ENCODE measurements at places on chromosomes 6 and 20. TPM values are rescaled to one million over a fixed set of nuclear protein-coding genes. Genes with fewer than 3 reads are reported as not detected.

DNA sequence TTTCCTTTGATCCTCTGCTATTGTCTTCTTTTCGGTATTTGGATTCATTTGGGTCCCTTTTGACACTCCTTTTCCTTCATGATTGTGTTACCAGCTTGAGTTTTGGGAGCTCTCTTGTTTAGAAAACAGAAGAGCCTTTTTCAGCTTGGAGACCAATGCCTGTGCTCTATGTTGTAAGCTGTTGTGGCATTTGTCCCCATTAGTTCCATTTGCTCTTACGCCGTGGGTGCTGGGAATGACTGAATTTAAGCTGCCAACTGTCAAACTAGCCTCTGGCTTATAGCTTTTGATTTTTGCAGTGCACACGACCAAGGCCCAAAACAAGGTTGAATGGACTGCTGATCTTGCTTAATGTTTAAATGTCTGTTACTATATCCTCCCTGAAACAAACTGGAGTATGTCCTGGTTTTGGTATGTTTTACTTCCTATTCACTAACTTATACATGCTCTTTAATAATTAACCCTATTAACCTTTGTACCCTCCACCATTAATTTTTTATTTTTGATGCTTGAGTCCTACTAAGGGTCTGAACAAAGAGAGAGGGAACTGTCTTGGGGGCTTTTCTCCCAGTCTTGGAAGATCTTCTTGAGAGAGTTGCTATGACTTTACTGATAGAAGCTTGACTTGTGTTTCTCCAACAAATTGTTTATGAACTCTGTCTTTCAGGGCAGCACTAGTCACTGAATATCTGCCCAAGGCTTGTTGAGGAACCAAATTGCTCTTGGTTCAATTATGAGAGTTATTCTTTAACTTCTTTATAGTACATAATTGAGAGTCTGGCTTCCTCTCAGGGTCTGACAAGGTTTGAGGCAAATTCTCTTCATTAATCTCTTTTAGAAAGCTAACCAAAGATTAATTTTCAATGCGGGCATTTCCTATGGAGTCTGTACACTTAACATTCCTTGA lies 100.3 kb upstream of the SIRPG start:
- no peaks in the 10 kb centered on the region for H3K36me3 ChIP-seq
- H3K27ac ChIP-seq = no peak overlapping the region
- DNase-seq = no peak
- H3K4me1 ChIP-seq = no peaks in the 10 kb centered on the region
- peaks cover 31% of the 10 kb centered on the region for H3K27me3 ChIP-seq
- H3K4me3 ChIP-seq = no peak overlapping the region

CGA gene
- not detected for total RNA-seq

GRCh38 chr6:158669145-158670035 lies 19.5 kb downstream of the SYTL3 start:
- no peak for DNase-seq
- H3K4me3 ChIP-seq = no peak overlapping the region
- H3K27ac ChIP-seq = peak overlapping the region; percentile 27
- peaks cover 21% of the 10 kb centered on the region for H3K4me1 ChIP-seq

GPLD1 gene
- 0.44 TPM for total RNA-seq

RIPOR3 gene
- total RNA-seq = not detected

ULBP1 gene
- 0.49 TPM for total RNA-seq

PRR18 gene
- not detected for total RNA-seq

DNA sequence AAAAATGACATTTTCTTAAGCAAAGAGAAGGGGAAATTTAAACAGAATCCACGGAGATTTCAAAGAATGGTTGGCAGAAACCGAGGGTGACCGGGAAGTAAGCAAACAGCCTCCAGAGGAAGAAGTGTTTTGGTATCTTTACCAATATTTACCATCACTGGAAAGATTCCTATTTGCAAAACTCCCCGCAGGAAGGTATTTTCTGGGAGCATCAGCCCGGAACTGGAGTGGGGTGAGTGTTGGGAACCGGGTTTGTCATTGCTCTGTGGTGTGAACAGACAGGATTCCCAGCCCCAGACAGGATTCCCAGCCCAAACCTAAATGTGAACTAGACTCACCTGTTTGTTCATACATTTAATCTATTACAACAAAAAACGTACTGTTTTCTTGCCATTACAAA lies 19.2 kb upstream of the DACT2 start:
- H3K4me1 ChIP-seq = no peaks in the 10 kb centered on the region
- no peaks in the 10 kb centered on the region for H3K27me3 ChIP-seq

DNA sequence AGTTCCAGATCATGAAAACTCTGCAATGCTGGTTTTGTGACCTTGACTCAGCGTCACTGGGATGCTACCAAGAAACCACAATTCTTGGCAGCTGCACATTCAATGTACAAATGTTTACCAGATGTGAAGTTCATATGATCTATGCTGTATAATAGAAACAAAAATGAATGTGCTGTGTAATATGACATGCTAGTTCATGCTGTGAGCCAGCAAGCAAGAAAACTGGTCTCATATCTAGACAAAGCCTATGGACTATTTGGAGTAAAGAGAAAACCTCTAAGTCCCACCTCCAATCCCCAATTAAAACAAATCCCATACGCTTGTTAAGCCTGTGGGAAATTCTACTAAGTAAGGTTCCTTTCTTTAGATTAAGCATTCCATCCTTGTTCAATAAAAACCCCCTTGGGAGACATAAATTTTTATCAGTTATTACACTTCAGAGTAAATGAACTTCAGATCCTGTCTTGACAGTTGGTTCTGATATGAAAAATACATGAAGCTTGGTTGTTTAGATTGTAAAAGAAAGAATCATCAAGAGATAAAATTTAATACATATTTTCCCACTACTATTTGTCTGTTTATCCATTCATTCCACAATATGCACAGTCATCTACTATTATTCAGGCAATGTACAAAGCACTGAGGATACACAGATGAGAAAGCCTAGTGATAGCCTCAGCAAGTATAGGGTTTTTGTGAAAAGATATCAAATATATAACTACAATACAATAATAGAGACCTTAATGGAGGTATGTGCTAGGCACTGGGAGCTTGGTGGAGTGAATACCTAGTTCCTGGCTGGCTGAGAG lies 20.1 kb downstream of the COL21A1 start:
- DNase-seq = no peak
- no peaks in the 10 kb centered on the region for H3K27me3 ChIP-seq
- no peaks in the 10 kb centered on the region for H3K36me3 ChIP-seq
- H3K27ac ChIP-seq = no peak overlapping the region

- peaks cover 36% of the 10 kb centered on the region for H3K36me3 ChIP-seq
- DNase-seq = no peak
- H3K27me3 ChIP-seq = no peaks in the 10 kb centered on the region
- H3K27ac ChIP-seq = no peak overlapping the region
These were observed 232.8 kb downstream of the RNGTT start for GRCh38 chr6:88730611-88731011.

GRCh38 chr20:4383961-4384360 lies 337.7 kb upstream of the PRND start:
- H3K4me1 ChIP-seq = no peaks in the 10 kb centered on the region
- H3K4me3 ChIP-seq = no peak overlapping the region
- no peaks in the 10 kb centered on the region for H3K36me3 ChIP-seq

GRCh38 chr20:18904624-18905023 lies 91.0 kb downstream of the SCP2D1 start:
- H3K4me3 ChIP-seq = no peak overlapping the region
- no peaks in the 10 kb centered on the region for H3K36me3 ChIP-seq

DNA sequence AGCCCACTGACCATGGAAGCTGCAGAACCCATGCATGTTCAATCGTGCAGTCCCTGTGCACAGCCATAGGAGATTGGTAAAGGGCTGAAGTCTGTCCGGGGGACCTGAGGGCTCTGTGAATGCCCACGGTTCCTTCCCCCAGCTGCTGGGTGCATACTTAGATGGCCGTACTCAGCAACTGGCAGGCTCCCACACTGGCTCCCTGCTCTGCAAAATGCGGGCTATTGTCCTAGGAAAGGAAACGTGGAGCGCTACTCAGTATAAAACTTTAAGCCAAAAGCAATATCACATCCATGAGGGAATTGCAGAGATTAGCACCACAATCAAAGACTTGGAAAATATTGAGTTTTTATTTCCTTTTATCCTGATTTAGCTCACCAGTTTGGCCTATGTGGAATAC lies 202.0 kb downstream of the WDR27 start:
- no peak overlapping the region for H3K27ac ChIP-seq
- no peak for DNase-seq
- H3K4me3 ChIP-seq = no peak overlapping the region
- H3K4me1 ChIP-seq = no peaks in the 10 kb centered on the region
- H3K27me3 ChIP-seq = peaks cover 12% of the 10 kb centered on the region

DNA sequence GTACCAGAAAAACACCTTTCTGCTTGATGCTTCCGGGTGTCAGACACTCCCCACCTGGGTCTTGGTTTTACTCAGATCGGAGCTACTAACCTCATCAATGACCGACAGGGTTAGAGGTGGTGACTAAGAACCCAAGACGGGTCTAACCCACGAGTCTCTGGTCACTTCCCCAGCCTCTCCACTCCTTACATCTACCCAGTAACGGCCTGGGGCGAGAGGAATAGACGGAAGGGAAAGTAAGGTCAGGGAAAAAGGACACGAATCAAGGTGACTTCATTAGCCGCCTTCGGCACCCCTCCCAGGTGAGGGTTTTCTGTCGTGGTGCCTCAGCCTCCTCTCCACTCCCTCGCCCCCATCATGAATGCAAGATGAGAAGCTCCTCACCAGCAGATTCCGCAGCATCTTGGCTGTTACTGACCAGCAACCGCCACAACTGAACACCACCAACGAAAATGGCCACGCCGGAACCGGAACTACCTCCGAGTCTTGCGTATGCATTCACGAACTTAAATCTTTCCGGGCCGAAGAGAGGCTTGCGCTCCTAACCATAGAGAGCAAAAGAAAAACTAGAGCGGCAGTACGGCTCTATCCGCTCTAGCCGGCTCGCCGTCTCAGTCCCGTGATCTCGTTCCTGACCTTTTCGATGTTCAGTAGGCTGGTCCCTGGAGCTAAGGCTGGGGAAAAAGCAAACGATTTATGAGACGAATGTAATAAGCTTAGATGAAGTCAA lies at the start of gene COX7A2:
Gene COX7A2 (minus strand): TSS at position 469 of the 730 bp plus-strand sequence. CDS start 67 bp downstream, at position 402.
- peak; percentile 96 for DNase-seq
- peaks cover 24% of the 10 kb centered on the region for H3K4me1 ChIP-seq
- peak within 1 kb of the TSS; percentile 95 for H3K27ac ChIP-seq
- peaks cover 15% of the 10 kb centered on the region for H3K27me3 ChIP-seq
- H3K4me3 ChIP-seq = peak within 1 kb of the TSS; percentile 94

DNA sequence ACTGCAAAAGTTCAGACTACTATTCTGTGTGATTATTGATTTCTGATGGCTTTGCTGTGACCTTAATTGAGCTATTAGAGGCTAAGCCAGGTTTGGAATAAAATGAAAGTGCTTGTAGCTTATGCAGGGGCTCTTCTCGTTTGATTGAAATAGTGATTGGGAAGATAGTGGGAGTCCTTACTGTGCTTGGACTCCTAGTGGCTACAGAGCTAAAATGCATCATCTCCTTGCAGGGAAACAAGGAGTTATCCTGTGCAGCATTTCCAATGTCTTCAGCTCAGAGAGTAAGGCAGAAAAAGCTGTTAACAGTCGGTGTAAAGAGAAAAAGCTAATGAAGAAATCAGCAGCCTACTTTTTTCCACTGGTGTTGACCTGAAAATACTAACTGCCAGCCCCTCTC lies 173.5 kb downstream of the SLC35F1 start:
- H3K27me3 ChIP-seq = no peaks in the 10 kb centered on the region
- H3K4me3 ChIP-seq = no peak overlapping the region
- no peaks in the 10 kb centered on the region for H3K4me1 ChIP-seq

ZNF337 gene
- total RNA-seq = 16.1 TPM

NRSN1 gene
- not detected for total RNA-seq

DNA sequence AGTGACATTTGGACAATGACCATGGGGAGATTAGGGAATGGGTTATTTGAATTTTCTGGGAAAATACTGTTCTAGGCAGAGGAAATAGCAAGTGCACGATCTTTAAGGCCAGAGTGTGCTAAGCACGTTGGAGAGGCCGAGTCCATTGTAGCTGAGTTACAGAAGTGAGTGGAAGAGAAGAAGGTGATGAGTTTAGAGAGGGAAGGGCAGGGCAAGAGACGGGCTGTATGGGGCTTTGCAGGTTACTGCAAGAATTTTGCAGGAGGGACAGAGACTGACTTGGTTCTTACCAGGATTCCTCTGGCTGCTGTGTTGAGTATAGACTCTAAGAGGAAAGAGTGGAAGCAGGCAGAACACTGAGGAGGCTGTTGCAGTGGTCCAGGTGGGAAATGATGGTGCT lies 1.1 kb upstream of the NCOA3 start:
- peaks cover 24% of the 10 kb centered on the region for H3K36me3 ChIP-seq
- H3K4me1 ChIP-seq = peaks cover 37% of the 10 kb centered on the region
- DNase-seq = peak; percentile 66
- peak overlapping the region; percentile 99 for H3K27ac ChIP-seq
- H3K4me3 ChIP-seq = peak overlapping the region; percentile 99

DNA sequence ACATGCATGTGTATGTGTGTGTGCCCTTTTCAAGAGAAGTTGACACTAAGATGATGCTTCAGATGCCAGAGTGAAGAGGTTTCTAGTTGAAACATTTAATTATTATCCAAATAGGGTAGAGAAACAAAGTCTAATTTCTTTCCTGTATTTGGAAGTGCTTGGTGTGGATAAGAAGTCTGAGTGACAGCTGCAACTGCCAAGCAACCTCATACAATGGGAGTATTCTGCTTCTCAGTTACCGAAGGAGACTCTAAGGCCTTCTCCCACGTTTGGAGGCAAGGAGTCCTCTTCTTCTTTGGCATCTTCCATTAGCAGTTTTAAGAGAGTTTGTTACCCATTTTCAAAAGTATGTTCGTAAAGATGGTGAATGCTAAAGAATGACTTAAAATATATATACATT lies 82.4 kb downstream of the HDGFL1 start:
- no peak overlapping the region for H3K27ac ChIP-seq
- H3K36me3 ChIP-seq = no peaks in the 10 kb centered on the region
- H3K27me3 ChIP-seq = no peaks in the 10 kb centered on the region
- H3K4me3 ChIP-seq = no peak overlapping the region
- no peaks in the 10 kb centered on the region for H3K4me1 ChIP-seq

GPR63 gene
- total RNA-seq = 2.7 TPM

CCHCR1 gene
- total RNA-seq = 52.7 TPM

BTNL2 gene
- not detected for total RNA-seq

PDE7B gene
- total RNA-seq = 16.0 TPM

DNA sequence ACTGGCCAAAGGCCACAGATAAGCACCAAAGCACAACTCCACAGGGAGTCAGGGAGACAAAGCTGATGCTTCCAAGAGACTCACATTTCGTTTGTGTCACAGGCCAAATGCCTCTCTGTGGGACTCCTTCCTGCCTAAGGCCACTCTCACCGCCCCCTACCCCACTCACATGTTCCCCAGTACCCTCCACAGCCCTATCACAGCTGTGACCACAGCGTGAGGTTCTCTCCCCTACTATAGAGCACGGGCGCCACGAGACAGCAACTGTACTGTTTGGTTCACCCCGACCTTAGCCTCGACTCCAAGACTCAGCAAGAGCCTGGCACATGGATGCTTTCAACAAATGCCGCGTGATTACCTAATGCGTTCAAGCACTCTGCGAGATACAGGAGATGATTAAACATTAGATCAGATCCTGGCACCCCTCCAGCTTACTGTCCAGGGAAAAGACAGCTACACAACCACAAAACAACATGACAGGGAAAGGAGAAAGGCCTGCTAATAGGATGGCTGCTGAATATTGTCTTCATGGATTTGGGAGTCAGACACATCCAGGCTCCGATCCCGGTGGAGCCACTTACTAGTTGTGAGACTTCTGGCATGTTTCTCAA lies 105.5 kb downstream of the AGPAT4 start:
- peaks cover 6% of the 10 kb centered on the region for H3K36me3 ChIP-seq
- peaks cover 9% of the 10 kb centered on the region for H3K4me1 ChIP-seq
- DNase-seq = no peak

CCDC170 gene
- total RNA-seq = not detected

Measured in activated CD4-positive, alpha-beta T cell treated with anti-CD3 and anti-CD28 coated beads, Interleukin-2, amount 10 ng/mL, durations not matched to agents 24 days and 14 days (primary cell).